ENCODE measurements at places on chromosomes 2 and 18.

DNA sequence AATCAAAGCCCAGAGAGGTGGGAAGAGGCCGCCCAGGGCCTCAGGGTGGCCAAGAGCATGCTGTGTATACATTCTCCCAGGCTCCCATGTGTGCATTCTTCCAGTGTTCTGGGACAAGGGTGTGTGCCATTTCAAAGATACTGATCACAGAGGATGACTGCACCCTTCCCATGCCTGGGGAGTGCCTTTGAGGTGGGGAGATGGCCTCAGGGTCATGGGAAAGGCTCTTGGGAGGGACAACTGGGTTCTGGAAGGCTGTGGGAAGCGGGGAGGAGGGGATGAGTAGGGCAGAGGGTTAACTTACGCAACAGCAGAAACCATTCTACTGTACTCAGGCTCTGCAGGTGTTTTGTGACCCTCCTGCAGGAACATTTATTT, 40.9 kb downstream of the KLHL29 start:
- DNase-seq = no peak

GRCh38 chr2:33494155-33494779, 17.8 kb downstream of the RASGRP3 start:
- no peak for DNase-seq

DNA sequence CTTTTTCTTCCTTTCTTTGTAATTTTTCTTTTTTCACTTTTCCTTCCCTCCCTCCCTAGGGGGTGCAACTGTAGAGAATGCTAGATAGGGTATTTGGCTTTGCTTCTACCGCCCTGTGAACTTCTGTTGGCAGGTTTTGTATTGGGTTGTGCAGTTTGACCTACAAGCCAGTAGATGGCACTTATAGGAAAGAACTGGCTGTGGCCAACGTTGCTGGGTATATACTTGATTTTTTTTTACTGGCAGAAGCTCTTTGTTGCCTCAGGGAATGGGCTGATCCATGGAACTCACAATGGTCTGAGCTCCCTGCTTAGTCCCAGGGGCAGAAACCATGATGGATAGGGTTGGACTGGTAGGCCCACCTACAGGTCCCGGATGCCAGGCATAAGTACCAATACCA, 1019.5 kb upstream of the LRRTM1 start:
- DNase-seq = no peak

DNA sequence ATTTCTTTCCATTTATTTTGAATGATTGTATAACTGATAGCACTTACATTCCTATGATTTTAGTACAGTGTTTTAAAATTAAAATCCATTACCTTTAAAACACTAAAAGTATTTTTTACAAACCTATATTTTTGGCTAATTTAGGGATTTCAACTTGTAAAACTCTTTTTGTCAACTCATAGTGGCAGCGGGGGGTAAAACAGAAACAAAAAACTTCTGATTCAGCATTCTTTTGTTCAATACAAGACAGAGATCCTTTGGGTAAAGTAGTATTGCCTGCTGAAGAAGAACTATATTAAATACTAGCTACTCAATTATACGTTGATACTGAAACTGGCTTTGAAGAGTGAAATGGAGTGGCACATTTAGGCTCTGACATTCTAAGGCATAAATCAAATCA, 437.4 kb upstream of the CDH19 start:
- DNase-seq = no peak

DNA sequence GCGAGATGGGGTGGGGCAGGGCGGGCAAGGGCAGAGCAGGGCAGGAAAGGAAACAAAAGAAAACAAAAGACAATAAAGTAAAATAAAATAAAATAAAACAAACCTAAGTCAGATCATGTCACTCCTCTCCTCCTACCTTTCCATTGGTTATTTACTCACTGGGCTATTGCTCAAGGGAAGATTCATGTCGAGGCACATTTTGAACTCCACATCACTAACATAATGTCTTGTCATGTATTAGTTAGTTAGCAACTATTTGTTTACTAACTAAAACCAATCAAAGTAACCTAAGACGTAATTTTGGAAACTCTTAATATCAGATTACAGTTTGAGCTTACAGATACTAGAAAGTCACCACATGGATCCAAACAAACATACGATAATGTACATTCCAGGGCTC, 2.2 kb downstream of the C1D start:
- no peak for DNase-seq

DNA sequence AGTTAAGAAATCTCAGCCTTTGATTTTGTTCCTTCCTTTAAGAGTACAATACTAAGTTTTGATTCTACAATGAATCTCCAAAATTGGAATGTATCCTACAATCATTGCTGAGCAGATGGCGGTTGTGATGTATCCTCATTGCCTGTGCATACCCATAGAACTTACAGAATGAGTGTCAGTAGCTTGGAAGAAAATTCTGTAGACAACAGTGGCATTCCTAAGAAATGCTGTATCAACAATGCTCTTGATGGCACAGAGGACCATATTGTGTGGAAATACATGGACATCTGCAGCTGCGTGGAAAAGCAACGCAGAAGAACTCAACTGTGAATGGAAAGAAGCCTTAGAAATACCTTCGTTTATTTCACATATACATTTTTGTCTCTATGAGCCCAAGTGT, 30.2 kb downstream of the GAREM1 start:
- DNase-seq = no peak

- no peak for DNase-seq
Measured at GRCh38 chr2:196263181-196263747, 91.9 kb upstream of the STK17B start.

DNA sequence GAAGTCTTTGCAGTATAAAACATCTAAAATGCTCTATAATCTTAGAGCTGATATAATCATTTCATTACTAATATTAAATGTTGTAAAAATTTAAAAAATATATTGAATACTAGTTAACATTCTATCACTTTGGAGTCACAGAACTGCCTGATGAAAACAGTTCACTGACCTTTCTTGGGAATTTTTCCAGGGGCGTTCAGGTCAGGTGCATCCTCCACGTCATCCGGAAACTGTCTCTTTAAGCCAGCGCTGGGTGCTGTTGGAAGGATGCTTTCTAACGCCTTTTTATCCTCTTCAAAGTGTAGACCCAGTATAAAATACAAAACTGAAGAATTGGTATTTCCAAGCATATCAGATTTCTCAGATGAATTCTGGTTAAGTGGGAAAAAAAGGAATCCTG, 22.8 kb downstream of the LONRF2 start:
- DNase-seq = no peak

DNA sequence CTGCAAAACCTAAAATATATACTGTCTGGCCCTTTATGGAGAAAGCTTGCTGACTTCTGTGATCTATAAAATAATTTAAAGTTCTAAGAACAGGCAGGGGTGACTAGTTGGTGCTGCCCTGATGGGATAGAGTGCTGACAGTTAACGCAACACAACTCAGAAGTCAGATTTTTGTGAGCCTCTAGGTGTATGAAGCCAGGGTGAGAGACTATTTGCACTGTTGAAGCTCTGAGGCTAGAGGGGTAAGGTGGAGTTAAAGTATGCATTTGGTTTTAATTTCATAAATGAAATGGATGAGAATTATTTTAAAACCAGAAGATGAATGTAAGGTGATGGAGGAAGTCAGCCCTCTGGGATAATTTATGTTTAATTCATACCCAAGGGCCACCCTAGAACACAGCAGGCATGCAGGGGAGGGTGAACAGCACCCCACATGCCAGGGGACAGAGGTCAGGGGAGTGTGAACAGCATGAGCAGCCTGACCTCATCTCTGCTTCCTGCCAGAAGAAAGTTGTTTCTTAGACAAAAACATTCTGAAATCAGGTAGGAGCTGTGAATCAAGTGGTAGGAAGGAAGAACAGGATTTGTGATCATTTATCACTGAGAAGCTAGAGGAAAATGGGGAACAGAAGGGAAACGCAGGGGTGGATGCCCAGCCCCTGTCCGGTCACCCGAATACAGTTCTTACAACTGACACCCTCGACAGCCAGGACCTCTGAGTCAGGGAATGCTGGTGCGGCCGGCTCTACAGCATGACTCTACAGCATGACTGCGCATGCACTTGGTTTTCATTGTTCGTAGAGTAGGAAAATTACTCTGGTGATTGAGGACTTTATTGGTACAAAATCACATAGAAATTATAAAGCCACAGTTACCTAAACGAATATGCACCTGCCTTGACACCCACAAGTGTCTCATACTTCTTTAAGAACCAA, 93.1 kb downstream of the MBP start:
- no peak for DNase-seq

GRCh38 chr2:100887713-100888495, 68.0 kb downstream of the NPAS2 start:
- no peak for DNase-seq

GRCh38 chr2:14306268-14306861, 326.2 kb upstream of the LRATD1 start:
- DNase-seq = no peak

DNA sequence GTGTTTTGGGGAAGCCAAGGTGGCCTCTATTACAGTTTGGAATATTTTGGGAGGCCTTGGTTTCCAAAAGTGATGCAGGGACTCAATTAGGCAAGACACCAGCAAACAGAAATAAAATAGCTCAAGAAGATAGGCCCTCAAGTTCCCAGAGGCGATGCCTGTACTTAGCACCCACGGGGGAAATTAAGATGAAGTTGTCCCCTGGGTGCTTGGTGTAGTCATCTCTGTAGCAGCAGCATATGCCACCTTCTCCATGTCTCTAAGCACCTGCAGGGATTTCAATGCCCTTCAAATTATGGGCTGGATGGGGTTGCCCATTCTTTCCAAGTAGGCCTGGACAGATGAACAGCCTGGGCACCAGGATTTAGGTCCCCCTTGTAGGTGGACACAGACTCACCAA, 185.0 kb downstream of the CTIF start:
- DNase-seq = no peak

DNA sequence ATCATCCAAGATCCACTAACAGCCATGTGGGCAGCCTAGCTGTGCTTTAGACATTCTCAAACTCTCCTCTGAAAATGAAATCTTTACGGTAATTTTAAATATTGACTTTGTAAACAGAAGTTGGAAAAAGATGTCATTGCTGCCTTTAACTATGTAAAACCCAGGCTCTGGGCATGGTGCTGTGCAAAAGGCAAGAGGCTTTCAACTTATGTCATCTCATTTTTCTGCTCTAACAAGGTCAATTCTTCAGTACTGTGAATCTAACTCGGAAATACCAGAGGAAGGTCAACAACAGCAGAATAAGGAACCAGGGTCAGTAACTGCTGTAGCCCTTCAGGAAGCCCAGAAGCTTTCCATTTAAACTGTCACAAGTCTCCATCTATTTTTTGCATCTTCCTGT, 37.0 kb upstream of the MPP4 start:
- DNase-seq = no peak

- no peak for DNase-seq
Measured at GRCh38 chr2:216665242-216665641, 30.1 kb downstream of the IGFBP5 start.

GRCh38 chr18:51070545-51070944, 40.5 kb downstream of the SMAD4 start:
- DNase-seq = no peak

GRCh38 chr2:152350155-152350679, 15.2 kb downstream of the FMNL2 start:
- no peak for DNase-seq

GRCh38 chr2:108637304-108637669, 82.0 kb upstream of the RANBP2 start:
- no peak for DNase-seq

DNA sequence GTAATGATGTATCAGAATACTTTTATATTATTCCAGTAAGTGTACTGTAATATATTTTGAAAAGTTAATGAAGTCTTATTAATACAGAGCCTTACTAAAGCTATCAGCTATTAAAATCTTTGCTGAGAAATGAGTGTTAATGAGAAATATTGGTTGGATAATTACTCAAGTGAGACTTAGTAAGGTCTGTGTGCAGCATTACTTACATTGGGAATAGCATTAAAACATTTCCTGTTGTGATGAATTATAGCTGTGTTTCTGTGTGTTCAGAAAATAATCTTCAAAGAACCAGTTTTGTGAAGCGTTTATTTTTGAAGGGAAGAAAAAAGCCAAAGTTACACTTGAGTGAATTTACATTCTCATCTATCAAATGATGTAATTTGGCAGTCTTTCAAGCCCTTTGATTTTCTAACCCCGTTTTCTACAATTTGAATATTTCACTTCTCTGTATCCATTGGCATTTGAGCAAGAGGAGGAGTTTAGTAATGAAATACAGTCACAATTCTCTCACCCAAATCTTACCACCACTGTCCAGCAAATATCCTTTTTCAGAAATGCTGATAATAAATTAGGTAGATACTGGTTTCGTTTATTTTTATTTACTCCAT, 123.5 kb upstream of the BOD1L2 start:
- no peak for DNase-seq

DNA sequence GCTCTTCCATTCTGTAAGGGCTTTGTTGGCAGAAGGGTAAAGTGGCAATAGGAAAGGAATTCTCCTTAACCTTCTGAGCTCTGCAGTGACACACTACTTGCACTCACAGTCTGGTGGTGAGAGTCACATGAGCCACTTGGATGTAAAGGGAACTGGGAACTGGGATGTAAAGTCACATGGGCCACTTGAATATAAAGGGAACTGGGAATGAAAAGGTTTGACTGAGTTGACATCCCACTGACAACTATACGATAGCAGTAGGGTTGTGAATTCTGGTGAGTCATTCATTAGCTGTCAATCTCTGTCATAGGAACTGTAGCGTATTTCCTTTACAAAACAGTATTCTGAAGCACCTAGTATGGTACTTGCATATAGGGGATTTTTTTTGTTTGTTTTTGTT, 5.5 kb downstream of the RPE start:
- DNase-seq = no peak

DNA sequence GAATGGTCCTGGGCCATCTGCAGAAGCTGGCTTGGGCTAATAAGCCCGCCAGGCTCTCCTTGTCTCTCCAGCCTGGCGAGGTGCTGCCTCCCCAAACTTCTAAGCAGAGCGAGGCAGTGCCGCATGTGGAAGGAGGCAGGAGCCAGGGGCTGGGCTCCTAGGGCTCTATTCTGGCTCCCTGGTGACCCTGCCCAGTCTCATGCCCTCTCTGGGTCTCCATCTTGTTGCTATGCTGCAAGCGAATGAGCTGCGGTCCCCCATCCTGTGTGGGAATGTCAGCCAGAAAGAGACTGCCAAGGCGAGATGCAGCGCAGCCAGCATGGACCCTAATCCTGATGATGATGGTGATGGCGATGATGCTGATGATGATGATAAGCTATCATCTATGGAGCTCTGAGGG, 48.7 kb downstream of the TNS1 start:
- no peak for DNase-seq

- DNase-seq = no peak
Measured at GRCh38 chr2:238563551-238563950, 136.8 kb downstream of the ASB1 start.

- no peak for DNase-seq
Measured at GRCh38 chr18:32915516-32915915, 142.7 kb upstream of the KLHL14 start.

- no peak for DNase-seq
Measured at GRCh38 chr2:234952270-234953115, 676 bp downstream of the SH3BP4 start.

- peak; percentile 75 for DNase-seq
Measured at GRCh38 chr2:151771599-151772358, 37.5 kb upstream of the NEB start.

All from coronary artery (tissue), 2 donors.